ENCODE measurements at places on chromosomes 11 and 22.
A peak's percentile ranks its signal among the peaks of the same experiment; 100 is the strongest.

GRCh38 chr11:71931245-71931602, 2.4 kb downstream of the RNF121 start:
- DNase-seq: no peak

GRCh38 chr11:110711448-110711775, 825 bp downstream of the ARHGAP20 start:
- no peak for DNase-seq

DNA sequence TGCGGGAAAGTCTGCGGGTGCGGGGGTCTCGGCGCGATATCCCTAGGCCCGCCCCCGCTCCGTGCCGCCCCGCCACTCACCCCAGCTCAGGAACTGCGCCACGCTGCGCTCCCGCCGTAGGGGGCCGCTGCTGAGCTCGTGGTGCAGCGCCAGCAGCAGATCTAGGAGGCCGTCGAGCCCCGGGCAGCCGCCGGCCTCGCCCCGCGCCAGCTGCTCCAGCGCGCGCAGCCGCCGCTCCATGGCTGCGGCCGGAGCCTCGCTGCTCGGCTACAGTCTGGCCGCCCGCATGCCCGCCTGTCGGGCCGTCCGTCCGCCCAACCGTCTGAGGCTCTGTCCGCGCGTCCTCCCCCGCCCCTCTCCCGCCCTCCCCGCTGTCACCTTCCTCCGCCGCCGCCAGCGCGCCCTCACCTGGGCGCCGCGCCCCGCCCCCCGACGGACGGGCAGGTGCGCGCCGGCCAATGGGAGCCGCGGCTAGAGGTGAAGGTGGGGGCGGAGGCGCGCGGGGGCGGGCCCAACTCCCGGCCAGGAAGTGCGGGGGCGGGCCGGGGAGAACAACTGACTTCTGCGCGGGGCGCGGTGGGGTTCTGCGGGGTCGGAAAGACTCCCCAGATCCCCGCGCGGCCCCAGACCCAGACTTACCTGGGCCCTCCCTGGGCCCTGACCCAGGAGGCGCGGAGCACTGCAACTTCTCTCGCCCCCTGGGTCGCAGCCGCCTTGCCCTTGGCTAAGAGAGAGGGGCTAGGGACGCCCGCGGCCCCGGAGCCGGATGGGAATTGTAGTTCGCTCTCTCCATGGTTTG, at the start of gene CDC42BPG:
TSS of gene CDC42BPG (minus strand) at position 324 of the 799 bp plus-strand sequence. CDS start at position 240, 84 bp downstream.
- peak; percentile 74 for DNase-seq

GRCh38 chr11:69400140-69400539, 81.3 kb upstream of the LINC01488 start:
- no peak for DNase-seq

DNA sequence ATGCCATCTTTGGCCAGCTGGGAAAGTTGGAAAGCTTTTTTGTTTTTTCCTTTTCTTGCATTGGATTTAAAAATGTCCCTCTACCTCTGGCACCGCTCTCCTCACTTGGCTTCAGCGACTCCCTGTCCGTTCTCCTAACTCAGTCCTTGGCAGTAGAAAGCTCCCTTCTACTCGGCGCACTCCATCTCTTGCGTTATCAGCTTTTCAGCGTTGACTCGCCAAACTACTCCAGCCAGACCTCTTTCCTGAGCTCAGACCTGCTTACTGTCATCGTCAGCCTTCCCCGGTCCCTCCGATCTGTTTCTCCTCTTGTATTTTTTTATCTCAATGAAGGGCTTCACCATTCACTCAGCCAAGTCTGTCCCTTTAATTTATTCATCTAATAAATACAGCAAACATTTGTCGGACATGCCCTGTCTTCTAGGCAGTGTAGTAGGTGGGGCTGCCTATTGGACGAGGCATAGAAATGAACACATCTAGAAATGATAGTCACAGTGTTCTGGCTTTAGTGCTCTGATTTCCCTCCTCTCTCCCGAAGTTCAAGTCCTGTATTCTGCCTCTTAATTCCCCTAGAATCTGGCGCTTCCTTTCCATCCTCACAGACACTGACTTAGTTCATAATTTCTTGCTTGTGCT, 839 bp downstream of the CEP164 start:
- DNase-seq: peak; percentile 16

DNA sequence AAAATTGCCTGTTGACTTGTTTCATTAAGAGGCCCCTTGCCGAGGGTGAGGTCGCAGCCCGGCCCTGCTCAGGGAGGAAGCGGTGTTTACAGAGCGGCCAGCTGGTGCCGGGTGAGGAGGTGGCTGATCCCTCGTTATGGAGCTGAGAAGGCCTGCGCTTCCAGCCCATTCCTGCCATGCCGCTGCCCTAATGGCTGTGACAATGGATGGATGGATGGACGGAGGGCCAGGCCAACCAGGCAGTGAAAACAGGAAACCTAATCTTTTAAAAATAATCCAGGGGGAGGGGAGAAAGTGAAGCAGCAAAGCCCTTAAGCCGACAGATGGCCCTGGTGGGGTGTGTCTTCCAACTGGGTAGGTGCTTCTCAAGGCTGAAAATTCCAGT, 38.5 kb downstream of the BCR start:
- no peak for DNase-seq

- peak; percentile 11 for DNase-seq
Measured at GRCh38 chr22:30667107-30667493, 575 bp downstream of the DUSP18 start.

GRCh38 chr11:100296051-100296679, 390.9 kb upstream of the ARHGAP42 start:
- no peak for DNase-seq

DNA sequence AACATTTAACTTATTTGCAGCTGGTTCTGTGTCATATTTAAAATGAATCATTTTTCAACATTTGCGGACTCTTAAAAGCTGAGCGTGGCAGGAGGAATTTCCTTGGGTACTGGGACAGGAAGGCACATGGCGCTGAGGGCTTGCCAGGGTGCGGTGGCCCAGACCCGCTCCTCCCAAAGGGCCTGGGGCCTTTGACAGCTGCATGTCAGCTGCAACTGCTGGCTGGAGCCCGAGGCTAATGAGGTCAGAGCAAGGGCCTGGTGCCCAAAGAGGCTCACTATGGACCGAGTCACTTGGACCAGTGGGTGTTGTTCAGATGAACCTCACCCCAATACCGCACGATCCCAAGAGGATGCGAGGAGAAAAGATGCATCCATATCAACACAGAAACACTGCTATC, 326.9 kb downstream of the CTTN start:
- no peak for DNase-seq

DNA sequence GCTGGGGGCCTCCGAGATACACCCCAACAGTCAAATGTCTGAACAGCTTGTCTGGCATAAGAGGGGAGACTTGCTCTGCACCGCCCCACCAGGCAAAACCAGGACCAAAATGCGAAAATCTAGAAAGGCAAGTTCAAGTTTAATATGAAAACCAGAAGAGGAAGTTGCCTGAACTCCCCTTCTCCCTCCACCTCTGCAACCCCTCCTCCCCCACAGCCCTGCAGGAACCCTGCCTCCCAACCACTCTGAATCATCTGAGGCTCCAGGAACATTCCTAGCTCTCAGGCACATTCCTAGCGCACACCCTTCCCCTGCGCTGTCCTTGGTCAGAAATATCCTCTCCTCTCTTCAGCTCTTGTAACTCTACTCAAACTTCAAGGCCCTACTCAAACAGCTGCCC, 36.7 kb downstream of the ISX start:
- DNase-seq: no peak

- no peak for DNase-seq
Measured at GRCh38 chr11:46315783-46316563, 31.3 kb upstream of the DGKZ start.

DNA sequence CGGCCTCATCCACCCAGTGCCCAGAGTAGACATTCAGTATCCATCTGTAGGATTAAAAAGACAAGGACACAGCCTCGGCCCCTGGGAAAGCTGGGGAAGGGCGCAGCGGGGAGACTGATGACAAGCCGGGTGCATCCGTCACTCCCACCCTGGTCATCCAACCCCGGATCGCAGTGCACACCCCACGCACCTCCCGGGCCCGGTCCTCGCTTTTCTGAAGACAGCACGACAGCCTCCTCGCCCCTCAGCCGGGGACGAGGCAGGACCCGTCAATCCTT, 1.1 kb downstream of the FCHSD2 start:
- DNase-seq: peak; percentile 29

- no peak for DNase-seq
Measured at GRCh38 chr11:111513240-111513605, 1.0 kb upstream of the BTG4 start.

DNA sequence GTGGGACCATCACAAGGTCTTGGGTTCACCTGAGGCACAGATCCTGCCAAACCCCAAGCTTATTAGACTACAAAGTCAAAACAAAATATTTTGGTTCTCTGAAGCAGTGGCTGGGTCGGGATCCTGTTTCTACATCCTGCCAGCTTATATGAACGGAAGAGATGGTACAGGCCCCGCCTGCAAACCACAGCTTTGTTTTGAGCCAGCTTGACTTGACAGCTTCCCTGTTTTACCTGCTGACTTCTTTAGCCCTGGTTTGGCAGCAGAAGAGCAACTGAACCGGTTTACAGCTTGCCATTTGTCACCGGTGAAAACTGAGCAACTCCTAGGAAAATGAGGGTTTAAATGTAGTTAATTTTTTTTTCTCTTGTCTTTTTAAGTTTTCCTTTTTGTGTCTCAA, 11.4 kb downstream of the PACS1 start:
- peak; percentile 53 for DNase-seq

DNA sequence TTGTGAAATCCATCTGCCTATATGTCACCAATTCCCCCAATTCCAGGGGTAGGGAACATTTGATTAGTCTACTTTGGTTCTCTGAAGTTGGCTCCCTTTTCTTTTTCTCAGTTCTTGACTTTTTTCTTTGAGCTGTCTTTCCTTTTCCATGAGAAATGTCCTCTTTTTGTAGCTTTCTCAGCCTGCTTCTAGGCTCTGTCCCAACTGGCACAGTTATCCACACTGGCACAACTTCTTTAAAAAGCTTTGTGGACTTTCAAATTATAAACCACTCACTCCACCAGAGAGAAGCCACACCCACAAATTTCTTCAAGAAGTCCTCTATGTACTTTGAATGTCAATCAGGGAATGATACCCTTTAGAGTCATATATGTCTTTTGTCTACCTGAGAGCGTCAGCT, 100.5 kb downstream of the TTC17 start:
- DNase-seq: no peak

DNA sequence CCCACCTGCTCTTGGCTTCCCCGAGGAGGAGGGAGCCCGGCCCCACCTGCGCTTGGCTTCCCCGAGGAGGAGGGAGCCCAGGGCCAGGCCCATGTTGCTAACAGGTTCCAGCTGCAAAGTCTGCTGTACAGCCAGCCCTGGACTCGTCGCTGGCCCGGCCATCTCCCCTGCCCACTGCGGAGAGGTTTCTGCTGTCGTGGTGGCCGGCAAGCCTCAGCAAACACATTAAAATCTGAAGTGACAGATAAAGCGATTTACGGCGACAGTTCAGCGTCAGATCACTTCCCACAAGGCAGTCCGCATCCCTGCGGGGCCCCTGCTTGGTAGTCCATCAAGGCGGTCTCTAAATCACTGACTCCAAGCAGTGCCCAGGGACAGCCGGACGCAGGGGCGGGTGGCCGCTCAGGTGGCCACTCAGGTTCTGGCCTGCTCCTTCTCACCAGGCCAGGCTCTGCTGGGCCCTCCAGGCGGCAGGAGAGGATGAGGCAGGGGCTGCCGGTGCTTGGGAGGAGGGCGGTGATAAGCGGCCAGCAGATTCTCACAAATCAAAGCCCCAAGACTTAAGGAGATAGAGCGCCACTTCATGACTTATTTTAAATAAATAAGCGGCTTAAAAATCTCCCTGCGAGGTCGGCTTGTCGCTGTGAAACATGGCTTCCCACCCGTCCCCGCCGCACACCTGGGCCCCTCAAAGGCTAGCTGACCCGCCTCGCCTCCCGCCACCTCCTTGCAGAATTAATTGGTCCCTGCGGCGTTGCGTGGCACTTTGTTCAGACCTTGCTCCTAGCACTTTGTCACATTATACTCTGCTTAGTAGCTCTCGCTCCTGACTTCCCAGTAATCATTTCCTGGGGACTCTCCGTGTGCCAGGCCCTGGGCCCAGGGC, 21.1 kb downstream of the MACROD1 start:
- DNase-seq: no peak

- no peak for DNase-seq
Measured at GRCh38 chr22:19663821-19664355, 50.4 kb upstream of the SEPTIN5 start.

DNA sequence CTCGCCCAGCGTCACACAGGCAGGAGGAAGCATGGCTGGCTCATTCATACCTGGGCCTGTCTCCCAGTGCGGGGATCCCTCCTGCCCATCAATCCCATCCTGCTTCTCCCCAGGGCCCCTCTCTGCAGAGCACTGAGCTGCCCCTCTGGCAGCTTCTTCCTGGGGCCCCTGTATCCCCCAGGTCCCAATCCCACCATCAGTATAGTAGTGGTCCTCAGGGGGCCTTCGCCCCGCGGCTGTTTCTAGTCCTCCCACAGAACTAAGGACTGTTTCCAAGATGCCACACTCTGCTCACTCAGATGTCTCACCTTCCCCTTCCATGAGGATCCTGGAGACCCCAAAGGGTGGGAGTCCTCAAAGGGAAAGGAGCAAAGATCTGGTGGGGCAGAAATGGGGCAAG, 97.6 kb downstream of the PDE2A start:
- DNase-seq: no peak

- DNase-seq: no peak
Measured at GRCh38 chr11:108915666-108916065, 250.8 kb downstream of the DDX10 start.

- no peak for DNase-seq
Measured at GRCh38 chr11:34499719-34500500, 13.7 kb downstream of the ELF5 start.

- no peak for DNase-seq
Measured at GRCh38 chr11:86459682-86460460, 85.2 kb downstream of the CCDC81 start.

DNA sequence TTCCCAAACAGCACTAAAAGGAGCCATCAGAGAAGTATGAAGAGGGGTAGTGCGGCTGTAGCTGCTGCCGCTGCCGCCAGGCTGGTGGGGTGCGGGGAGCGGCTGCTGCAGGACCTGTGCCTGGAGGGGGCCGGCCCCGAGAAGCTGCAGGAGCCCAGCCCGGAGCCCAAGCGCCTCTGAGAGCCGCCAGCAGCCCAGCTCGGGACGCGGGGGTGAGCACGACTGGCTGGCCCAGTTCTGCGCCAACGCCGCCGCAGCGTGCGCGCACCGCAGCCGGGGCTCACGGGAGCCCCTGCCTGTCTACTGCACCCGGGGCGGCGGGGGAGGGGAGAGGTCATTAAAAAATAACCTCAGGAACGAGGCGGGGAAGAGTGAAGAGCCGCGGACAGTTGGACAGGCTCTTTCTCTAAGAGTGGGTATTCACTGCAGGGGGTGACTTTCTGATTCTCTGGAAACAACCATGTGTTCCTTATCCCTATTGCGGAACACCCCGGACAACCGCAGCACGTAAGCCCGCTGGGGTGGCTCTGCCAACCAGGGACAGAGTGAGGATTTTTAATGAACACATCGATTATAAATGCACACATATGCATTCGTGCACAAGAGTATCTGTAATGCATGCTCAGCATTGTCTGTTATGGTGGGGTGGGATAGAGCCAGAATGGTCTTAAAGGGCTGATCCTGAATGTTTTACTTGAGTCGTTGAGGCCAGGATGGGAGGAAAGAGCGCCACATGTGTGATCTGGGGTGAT, 453 bp downstream of the GAS2 start:
- peak; percentile 17 for DNase-seq

- DNase-seq: no peak
Measured at GRCh38 chr11:13287036-13287435, 9.4 kb downstream of the BMAL1 start.

GRCh38 chr22:40404251-40405177, 34.1 kb downstream of the SGSM3 start:
- DNase-seq: no peak

GRCh38 chr22:37376643-37377042, 50.6 kb downstream of the ELFN2 start:
- no peak for DNase-seq

GRCh38 chr11:14269692-14270573, 89.0 kb downstream of the RRAS2 start:
- DNase-seq: no peak

- DNase-seq: no peak
Measured at GRCh38 chr22:46867106-46867505, 104.7 kb downstream of the TBC1D22A start.

Data from activated naive CD4-positive, alpha-beta T cell treated with anti-CD3 and anti-CD28 coated beads, Interleukin-2, amount 50 U/mL, for 16 hours (primary cell).